GM23248 (cell line): ENCODE measurements at places on chromosomes 12 and 14.

GRCh38 chr12:103475073-103475472 is 20.7 kb downstream of the C12orf42 start:
- no peak overlapping the region for H3K4me3 ChIP-seq
- H3K27ac ChIP-seq: no peak overlapping the region
- H3K36me3 ChIP-seq: no peaks in the 10 kb centered on the region
- no peaks in the 10 kb centered on the region for H3K27me3 ChIP-seq

- no peaks in the 10 kb centered on the region for H3K36me3 ChIP-seq
- H3K27ac ChIP-seq: no peak overlapping the region
- no peaks in the 10 kb centered on the region for H3K27me3 ChIP-seq
- DNase-seq: no peak
- no peaks in the 10 kb centered on the region for H3K4me1 ChIP-seq
Measured at GRCh38 chr12:117563007-117563406, 201.6 kb upstream of the NOS1 start.

GRCh38 chr12:129827866-129828384 is 75.9 kb downstream of the TMEM132D start:
- H3K27me3 ChIP-seq: no peaks in the 10 kb centered on the region
- no peak for DNase-seq
- no peaks in the 10 kb centered on the region for H3K4me1 ChIP-seq
- no peaks in the 10 kb centered on the region for H3K36me3 ChIP-seq

GRCh38 chr14:49926803-49927202 is 33.9 kb downstream of the ARF6 start:
- H3K4me3 ChIP-seq: no peak overlapping the region
- no peaks in the 10 kb centered on the region for H3K36me3 ChIP-seq
- H3K27ac ChIP-seq: no peak overlapping the region
- H3K27me3 ChIP-seq: no peaks in the 10 kb centered on the region
- no peak for DNase-seq
- H3K4me1 ChIP-seq: no peaks in the 10 kb centered on the region

DNA sequence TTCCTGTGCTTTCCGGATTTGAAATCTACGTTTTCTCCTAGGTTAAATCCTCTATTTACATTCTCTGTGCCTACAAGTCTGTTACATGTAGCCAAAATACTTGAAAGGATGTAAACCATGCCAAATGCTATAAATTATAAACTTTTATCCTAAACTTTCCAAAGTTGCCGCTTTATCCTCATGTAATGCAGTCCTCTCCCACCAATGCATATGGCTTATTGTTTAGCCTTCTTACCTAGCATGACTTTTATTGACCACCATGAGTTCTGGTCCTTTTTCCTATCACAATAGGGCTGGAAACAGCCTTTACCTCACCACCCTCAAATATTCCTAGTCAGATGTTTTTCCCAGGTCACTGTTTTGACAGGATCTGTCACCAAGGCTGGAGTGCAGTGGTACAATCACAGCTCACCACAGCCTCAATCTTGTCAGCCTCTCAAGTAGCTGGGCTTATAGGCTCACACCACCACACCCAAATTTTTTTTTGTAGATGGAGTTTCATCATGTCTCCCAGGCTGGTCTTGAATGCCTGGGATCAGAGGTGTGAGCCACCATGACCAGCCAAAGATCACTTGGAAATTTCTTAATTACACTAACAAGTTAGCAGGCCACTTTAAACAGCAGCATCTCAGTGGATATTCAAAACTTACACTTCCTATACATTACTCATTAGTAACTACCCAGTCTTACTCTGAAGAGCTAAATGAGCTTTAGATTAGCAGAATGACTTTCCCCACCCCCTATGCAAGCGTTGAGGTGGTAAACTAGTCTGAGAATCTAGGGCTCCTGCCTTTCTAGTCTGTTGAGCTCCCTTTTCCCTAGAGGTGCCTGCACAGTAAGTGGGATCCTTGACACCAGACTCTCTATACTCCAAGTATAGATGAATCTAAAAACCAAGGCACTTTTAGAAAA is 4.1 kb downstream of the TUBA1B start:
- H3K4me3 ChIP-seq: no peak overlapping the region
- no peaks in the 10 kb centered on the region for H3K27me3 ChIP-seq
- peak overlapping the region; percentile 22; the same call in 1 of the 2 replicates for H3K27ac ChIP-seq
- H3K36me3 ChIP-seq: peaks cover 27% of the 10 kb centered on the region
- H3K4me1 ChIP-seq: peaks cover 11% of the 10 kb centered on the region; the same call in 1 of the 2 replicates

- no peak overlapping the region for H3K4me3 ChIP-seq
- no peaks in the 10 kb centered on the region for H3K36me3 ChIP-seq
- DNase-seq: no peak
- H3K27ac ChIP-seq: no peak overlapping the region
- peaks cover 46% of the 10 kb centered on the region for H3K4me1 ChIP-seq
Measured at GRCh38 chr12:58533652-58534051, 386.7 kb downstream of the LRIG3 start.

DNA sequence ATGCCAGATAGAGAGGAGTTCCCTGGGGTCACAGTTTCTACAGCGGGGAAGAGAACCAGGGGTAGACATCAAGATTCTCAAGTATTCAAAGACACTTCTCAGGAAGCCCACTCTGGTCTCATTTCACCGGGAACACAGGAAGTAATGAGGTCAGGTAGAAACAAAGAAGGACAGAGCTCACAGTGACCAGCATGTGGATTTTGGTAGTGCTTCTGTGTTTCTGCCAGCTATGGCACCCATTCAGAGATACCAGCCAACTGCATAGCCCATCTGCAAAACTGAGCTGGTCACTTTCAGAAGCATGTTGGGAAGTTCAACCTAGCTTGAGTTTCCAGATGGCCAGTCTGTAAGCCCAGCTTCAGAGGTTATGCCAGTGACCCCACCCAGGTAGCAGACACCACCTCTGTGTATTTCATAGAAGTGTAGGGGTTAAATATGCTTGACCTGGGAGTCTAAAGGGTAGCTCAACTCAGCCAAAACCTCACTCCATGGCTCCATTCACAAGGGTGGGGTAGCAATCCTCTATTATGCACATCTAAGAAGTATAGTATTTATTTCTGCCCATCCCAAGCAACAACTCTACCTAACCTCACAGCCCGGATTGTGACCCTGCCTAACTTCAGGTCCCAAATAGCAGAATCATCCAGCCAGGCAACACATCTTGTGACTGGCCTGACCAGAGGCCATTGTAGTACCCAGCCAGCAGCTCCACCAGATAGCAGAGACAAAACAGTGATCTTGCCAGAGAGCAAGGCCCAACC is 33.9 kb downstream of the A2M start:
- no peaks in the 10 kb centered on the region for H3K36me3 ChIP-seq
- no peak overlapping the region for H3K4me3 ChIP-seq
- no peak overlapping the region for H3K27ac ChIP-seq
- no peaks in the 10 kb centered on the region for H3K4me1 ChIP-seq
- DNase-seq: no peak

DNA sequence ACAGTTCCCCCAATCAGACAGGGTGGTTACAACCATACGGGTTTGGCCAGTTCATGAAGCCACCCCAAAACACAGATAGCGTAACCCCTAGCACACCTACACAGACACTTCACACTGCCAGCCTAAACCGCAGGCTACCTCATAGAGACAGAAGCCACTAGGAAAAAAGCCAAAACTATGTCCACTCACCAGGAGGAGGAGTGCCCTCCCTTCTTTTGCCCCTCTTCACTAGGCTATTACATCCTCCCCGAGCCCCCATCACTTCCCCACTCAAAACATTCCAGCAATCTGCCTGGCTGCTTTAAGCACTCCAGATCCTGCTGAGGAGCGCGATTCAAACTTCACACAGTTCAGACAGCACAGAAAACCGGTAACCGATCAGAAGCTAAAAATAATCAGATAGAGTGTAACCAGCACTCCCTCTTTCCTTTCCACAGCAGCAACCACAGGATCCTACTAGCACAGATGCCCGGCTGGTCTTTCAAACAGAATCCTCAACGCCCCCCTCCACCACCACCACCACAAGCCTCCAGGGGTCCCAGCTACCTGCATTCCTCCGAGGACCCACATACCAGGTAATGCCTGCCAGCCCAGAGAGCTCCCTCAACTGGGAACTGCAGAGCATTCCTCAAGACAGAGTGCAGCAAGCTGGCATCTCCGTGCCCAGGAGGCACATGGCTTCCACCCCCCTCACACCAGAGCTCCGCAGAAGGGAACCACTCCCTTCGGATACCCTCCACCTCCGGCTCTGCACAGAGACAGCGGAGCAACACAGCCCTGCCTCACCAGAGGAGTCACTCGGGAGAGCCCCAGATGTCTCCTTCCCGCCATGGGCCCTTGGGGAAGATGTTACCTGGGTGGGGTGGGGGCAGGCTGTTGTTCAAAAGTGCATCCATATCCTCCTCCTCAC is 1.5 kb downstream of the CHD4 start:
- peak; percentile 81 for DNase-seq
- peaks cover 18% of the 10 kb centered on the region for H3K36me3 ChIP-seq
- H3K4me3 ChIP-seq: peak overlapping the region; percentile 91
- peaks cover 33% of the 10 kb centered on the region for H3K4me1 ChIP-seq
- peak overlapping the region; percentile 61 for H3K27ac ChIP-seq

DNA sequence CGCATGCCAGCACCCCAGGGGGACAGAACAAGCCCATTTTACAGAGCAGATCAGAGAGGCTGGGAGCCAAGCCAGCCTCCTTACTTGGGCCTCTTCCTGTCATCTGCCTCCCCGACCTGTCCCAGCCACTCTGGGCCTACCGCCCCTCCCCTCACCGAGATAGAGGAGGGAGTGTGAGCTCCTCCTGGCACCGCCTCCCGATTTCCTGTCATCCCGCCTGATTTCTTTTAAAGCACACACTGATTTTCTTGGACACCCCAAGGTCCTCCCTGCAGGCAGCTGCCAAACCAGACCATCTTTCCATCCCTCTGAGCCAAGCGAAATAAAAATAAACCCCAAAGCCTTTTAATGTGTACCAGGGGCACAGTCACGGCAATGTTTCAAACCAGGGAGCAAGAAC is 108.4 kb downstream of the RFLNA start:
- H3K27me3 ChIP-seq: no peaks in the 10 kb centered on the region
- no peak overlapping the region for H3K27ac ChIP-seq
- H3K4me1 ChIP-seq: no peaks in the 10 kb centered on the region
- DNase-seq: no peak
- H3K36me3 ChIP-seq: no peaks in the 10 kb centered on the region

- no peaks in the 10 kb centered on the region for H3K36me3 ChIP-seq
- H3K27ac ChIP-seq: no peak overlapping the region
- no peak for DNase-seq
- no peak overlapping the region for H3K4me3 ChIP-seq
- no peaks in the 10 kb centered on the region for H3K27me3 ChIP-seq
Measured at GRCh38 chr14:90049390-90049789, 12.4 kb upstream of the KCNK13 start.

DNA sequence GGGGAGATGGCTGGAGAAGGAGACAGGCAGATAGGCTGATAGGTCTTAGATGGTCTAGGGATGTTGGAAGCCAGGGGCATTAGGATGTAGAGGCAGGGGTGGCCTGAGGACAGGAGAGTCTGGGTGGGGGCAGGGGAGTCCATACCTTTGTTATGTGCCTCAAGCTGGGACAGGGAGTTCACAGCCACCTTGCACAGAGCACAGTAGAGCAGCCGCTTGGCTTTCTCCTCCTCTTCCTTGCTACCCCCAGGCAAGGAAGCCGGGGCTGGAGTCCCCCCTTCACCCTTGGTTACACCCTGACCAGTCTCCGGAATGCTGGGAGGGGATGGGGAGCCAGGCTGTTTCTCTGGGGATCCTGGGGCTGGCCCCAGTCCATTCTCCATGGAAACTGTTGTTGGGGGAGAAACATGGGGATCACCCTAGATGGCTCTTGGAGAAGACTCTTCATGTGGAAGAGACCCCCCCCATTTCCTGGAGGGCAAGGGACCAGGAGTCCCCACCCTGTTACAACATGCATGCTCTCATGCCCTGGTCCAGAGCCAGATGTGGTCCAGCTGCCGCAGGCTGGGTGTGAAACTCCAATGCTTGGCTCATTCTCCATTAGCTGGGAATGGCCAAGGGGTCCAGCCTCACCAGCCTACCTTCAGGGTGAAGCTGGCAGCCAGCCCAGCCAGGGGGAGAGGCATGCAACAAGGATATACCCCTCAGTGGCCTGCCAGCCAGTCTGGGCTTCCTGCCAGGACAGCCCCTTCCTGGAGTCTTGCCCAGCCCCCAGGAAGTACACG is 7.2 kb upstream of the GPR84 start:
- H3K36me3 ChIP-seq: no peaks in the 10 kb centered on the region
- DNase-seq: no peak
- no peaks in the 10 kb centered on the region for H3K27me3 ChIP-seq
- peaks cover 15% of the 10 kb centered on the region for H3K4me1 ChIP-seq

GRCh38 chr12:125989696-125990095 is 924.5 kb downstream of the AACS start:
- H3K4me3 ChIP-seq: no peak overlapping the region
- H3K36me3 ChIP-seq: no peaks in the 10 kb centered on the region
- no peaks in the 10 kb centered on the region for H3K4me1 ChIP-seq
- no peaks in the 10 kb centered on the region for H3K27me3 ChIP-seq

DNA sequence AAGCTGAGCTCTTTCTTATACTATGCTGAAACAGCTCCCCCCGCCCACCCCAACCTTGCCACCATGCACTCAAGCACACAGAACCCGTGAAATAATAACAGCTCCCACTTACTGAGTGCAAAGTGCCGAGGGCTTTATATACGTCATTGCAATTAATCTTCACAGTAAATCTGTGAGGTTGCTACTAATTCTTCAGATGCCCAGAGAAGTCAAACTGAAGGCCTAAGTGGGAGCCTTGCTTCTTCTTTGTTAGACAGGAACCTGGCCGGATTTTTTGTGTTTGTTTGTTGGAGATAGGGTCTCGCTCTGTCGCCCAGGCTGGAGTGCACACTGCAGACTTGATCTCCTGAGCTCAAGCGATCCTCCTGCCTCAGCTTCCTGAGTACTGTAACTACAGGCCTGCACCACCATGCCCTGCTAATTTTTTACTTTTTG is 34.0 kb downstream of the VCPKMT start:
- no peaks in the 10 kb centered on the region for H3K36me3 ChIP-seq
- H3K4me1 ChIP-seq: peaks cover 14% of the 10 kb centered on the region
- H3K4me3 ChIP-seq: no peak overlapping the region
- no peak for DNase-seq

GRCh38 chr12:121454921-121455320 is 55.0 kb downstream of the RNF34 start:
- H3K4me3 ChIP-seq: no peak overlapping the region
- H3K4me1 ChIP-seq: peaks cover 13% of the 10 kb centered on the region
- no peak for DNase-seq
- no peaks in the 10 kb centered on the region for H3K36me3 ChIP-seq
- H3K27me3 ChIP-seq: no peaks in the 10 kb centered on the region

GRCh38 chr12:38328306-38328895 is 11.8 kb downstream of the ALG10B start:
- no peak overlapping the region for H3K27ac ChIP-seq
- no peak overlapping the region for H3K4me3 ChIP-seq
- DNase-seq: peak; percentile 48
- no peaks in the 10 kb centered on the region for H3K4me1 ChIP-seq
- H3K27me3 ChIP-seq: no peaks in the 10 kb centered on the region
- no peaks in the 10 kb centered on the region for H3K36me3 ChIP-seq

- H3K4me3 ChIP-seq: peak overlapping the region; percentile 52
- no peak overlapping the region; the same call in 1 of the 2 replicates for H3K27ac ChIP-seq
- peak; percentile 39 for DNase-seq
- H3K36me3 ChIP-seq: no peaks in the 10 kb centered on the region
- peaks cover 23% of the 10 kb centered on the region for H3K4me1 ChIP-seq
- H3K27me3 ChIP-seq: no peaks in the 10 kb centered on the region
Measured at GRCh38 chr14:95143808-95144620, 13.3 kb downstream of the DICER1 start.

- no peak overlapping the region for H3K4me3 ChIP-seq
- H3K4me1 ChIP-seq: peaks cover 51% of the 10 kb centered on the region
- no peaks in the 10 kb centered on the region for H3K36me3 ChIP-seq
- DNase-seq: no peak
Measured at GRCh38 chr12:114313910-114314309, 92.0 kb downstream of the TBX5 start.

- H3K4me3 ChIP-seq: no peak overlapping the region
- DNase-seq: peak; percentile 15
- H3K27ac ChIP-seq: no peak overlapping the region
- H3K27me3 ChIP-seq: no peaks in the 10 kb centered on the region
Measured at GRCh38 chr12:131007031-131007739, 53.5 kb downstream of the ADGRD1 start.
